Astrocyte (in vitro differentiated cells and primary cell): ENCODE measurements at places on chromosomes 3 and 15. TPM values are rescaled to one million over a fixed set of nuclear protein-coding genes. Genes with fewer than 3 reads are reported as not detected.
A peak's percentile ranks its signal among the peaks of the same experiment; 100 is the strongest.

CCDC9B gene
- 9.8 and 10.1 TPM in 2 replicates for total RNA-seq

HTD2 gene
- total RNA-seq: 7.3 and 7.7 TPM in 2 replicates

AHSG gene
- total RNA-seq: not detected in 2 replicates

PLAAT1 gene
- total RNA-seq: 3.9 and 4.6 TPM in 2 replicates

RBM5 gene
- 124 and 127 TPM in 2 replicates for total RNA-seq

CRYGS gene
- 1.3 and 2.1 TPM in 2 replicates for total RNA-seq

MESP1 gene
- not detected in 2 replicates for total RNA-seq

ZNF280D gene
- total RNA-seq: 13.7 and 14.5 TPM in 2 replicates

ANKUB1 gene
- not detected in 2 replicates for total RNA-seq

RTP3 gene
- not detected in 2 replicates for total RNA-seq

ITIH1 gene
- not detected in 2 replicates for total RNA-seq

DNA sequence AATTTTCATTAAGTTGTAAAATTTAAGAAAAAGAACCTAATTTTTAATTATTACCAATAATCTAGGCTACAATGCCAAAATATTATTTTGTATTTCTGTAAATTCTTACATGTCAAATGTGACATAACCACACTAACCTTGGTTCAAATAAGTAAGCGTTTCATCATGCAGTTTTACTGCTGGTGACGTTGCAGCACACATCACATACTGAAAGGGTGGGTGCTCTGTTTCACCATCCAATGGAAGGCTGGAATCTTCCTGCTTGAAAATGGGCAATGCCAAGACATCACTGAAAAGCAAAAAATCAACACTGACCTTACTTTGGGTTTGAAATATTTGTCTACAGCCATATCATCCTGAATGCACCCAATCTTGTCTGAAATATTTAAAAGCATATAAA is 14.8 kb downstream of the UBP1 start:
- no peak for DNase-seq

GRCh38 chr3:195692781-195693427 is 27.9 kb upstream of the MUC20 start:
- DNase-seq: no peak

GRCh38 chr15:70892912-70893560 is 410 bp downstream of the LRRC49 start:
- DNase-seq: peak; percentile 41

GRCh38 chr15:66308531-66308930 is 15.2 kb downstream of the DIS3L start:
- DNase-seq: no peak

DNA sequence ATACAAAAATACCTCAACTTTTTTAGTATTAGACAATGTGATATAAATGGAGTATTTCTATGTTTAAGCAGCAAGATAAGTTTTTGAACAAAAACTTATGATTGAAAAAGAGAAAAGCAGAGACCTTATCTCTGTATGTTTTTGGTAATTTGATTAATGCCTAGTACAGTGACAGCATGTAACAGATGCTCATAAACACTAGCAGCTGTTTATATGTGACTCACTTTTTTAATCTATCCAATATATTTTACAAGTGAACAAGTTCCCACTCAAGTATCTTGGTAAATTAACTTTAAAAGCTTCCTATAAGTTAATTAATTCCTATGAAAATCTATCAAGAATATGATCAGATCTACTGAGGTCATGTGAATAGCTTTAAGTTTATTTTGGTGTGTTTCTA is 55.1 kb downstream of the NGLY1 start:
- no peak for DNase-seq

DNA sequence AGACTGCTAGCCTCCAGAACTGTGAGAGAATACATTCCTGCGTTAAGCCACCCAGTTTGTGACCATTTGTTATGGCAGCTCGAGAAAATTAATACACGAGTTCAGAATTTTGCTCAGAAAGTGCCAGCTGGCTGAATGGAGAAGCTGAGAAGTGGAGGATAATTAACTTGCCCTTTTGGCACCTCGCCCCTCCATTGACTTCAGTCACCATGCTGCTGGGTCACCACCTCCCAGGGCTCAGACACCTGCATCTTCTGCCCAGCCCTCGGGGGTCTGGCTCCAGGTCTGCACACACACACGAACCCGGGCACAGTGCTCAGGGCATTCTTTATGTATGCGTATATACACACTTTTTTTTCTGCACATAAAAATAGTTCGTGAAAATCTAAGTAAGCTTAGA is 32.0 kb downstream of the AMOTL2 start:
- no peak for DNase-seq

DNA sequence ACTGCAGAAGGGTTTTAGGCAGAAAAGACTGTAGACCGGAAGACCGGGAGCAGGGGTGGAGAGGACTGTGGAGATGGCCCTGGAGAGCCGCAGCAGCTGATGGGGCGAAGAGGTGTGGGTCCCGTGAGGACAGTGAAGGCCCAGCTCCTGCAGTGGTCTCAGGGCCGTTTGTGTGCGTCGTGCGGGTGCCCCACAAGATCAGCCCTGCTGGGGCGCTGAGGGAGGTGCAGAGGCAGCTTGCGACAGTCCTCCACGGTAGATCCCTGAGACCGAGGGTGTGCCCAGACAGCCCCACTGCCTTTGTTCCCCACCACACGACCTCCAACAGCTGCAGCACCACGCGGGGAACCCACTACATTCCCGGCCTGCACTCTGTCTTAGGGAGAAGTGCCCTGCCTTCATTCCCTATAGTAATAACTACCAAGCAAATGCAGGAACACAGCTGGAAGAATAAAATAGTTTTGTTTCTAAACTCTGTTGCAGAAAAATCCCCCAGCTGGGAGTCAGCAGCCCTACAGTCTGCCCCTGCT is 19.0 kb upstream of the CRABP1 start:
- no peak for DNase-seq

DNA sequence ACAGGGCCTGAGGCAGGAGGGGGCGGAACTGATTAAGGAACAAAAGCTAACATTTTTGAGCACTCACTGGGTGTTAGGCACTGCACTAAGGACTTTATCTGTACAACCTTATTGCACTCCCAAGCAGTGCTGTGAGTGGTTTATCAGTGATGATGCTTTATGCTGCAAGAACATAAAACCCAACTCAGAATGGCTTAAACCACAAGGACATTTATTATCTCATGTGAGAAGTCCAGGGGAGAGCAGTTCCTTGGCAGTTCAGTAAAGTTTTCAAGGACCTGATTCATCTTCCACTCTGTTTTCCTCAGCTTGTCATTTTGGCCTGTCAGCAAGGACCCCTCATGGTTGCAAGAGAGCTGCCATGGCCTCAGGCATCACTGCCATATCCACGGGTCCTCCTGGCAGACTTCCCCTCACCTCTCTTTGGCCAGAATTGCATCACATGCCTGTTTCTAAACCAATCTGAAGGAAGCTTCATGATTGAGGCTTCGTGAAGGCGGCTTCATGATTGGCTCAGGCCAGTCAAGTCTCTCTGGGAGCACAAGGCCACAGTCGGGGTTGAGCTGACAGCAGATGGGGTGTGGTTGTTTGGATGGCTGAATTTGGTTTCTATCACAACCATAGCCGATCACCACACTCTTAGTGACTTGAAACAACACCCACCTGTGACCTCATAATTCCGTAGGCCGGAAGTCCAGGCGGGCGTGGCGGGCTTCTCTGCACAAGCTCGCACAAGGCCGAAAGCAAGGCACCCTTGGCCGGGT is 15.8 kb downstream of the EFCC1 start:
- peak; percentile 18 for DNase-seq

DNA sequence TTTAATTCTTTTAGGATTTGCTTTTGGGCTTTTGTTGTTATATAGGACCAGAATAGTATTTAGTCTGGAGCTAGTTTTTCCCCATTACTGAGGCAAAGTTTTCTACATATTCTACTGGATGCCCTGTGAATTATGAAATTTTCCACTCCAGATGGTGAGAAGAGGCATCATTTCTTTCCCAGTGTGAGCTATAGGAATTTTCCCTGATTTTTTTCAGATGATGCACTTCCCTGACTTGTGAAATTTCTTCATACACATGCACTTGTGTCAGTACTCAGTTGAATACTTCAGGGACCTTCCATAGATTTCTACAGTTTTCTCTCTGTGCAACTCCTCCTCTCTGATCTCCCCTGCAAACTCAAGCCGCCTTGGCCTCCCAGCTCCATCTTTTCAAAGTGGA is 73.7 kb upstream of the SLCO2A1 start:
- no peak for DNase-seq

DNA sequence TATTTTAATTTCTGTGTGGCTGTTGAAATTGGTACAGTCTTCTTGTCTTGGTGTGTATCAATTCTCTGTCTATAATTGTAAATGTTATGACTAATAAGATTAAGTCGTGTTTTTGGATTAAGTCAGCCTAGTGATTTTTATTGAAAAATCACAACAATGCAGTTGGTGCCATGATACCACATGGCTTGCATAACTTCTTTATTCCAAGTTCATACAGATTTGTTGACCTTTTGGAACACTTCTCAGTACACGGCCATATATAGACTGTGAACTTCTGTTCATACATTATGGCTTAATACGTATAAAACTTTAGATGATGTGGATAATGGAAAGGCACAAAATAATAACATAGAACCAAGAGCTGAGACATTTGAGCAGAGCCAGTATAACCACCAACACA is 121.2 kb upstream of the NAALADL2 start:
- DNase-seq: no peak

DNA sequence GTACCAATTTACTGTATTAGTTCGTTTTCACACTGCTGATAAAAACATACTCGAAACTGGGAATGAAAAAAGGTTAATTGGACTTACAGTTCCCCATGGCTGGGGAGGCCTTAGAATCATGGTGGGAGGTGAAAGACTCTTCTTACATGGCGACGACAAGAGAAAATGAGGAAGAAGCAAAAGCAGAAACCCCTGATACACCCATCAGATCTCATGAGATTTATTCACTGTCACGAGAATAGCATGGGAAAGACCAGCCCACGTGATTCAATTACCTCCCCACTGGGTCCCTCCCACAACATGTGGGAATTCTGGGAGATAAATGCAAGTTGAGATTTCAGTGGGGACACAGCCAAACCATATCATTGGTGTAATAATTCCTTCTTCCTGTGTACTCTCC is 69.6 kb downstream of the C3orf20 start:
- no peak for DNase-seq

DNA sequence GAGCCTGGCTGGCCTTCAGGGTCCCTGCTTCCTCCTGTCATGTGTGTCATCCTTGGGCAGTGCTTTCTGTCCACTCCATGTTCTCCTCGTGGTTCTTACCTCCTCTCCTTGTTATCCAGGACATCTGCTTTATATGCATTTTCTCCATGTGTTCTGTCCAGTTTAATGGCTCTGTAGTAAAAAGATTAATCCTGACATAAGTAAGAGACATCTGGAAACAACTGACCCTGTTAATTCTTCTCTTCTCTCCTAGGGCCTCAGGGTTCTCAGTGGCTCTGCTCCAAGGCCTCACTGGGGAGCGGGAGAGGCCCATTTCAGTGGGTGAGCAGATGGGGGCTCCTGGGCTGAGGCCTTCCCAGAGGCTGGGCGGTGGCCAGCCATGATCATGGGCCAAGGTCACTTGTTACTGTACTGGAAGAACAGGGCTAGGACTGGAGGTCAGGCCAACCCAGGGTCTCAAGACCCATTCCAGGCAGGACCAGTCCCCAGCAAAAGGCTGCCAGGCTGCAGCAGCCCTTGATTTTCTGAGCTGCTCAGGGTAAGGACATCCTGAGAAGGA is 20.2 kb upstream of the CDCP1 start:
- no peak for DNase-seq

- DNase-seq: no peak
Observed at GRCh38 chr3:55658690-55659562, 171.8 kb upstream of the WNT5A start.

DNA sequence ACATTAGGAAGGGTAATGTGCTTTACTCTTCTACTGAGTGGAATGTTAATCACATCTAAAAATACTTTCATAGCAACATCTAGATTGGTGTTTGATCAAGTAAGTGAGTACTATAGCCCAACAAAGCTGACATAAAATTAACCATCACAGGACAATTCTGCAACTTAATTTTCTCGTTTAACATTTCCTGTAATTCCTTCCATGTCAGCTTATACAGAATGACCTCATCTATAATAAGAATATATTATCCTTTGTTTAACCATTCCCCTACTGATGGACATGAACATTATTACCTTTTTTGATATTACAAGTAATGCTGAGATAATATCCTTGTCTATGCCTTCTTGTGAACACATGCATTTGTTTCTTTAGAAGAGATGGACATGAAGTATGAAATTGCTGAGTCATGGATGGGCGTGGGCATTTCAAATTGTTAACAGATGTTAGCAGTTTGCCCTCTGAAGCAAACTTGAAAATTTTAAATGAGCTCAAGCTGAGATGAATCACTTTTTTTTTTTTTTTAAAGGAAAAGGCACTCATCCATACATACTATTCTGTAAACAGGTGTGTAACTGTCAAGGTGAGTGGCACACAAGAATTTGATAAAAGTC is 85.1 kb downstream of the OXNAD1 start:
- peak; percentile 71 for DNase-seq

GRCh38 chr15:78906316-78906620 is 33.6 kb downstream of the MORF4L1 start:
- peak; percentile 72 for DNase-seq

- DNase-seq: no peak
Observed at GRCh38 chr3:65938676-65939075, 100.0 kb downstream of the MAGI1 start.

DNA sequence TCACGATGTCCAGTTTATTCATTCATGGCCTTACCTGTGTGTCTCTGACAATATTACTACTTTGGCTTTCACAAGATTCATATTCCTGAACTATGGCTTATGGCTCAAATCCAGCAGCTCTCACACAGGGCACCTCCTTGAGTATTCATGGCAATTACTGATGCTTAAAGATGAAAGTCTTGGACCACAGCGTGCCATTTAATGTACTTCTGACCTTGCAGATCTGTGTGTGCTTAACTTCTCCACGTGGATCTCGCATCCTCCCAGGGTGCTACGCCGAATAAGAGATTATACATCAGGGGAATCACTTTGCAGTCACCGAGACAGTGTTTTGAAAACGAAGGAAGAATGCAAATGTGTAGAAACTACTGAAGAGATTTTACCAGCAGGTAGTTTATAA is 147.5 kb downstream of the TNIK start:
- DNase-seq: no peak

- DNase-seq: no peak
Observed at GRCh38 chr15:33150971-33151370, 43.5 kb downstream of the FMN1 start.

GRCh38 chr3:46100812-46101211 is 73.5 kb upstream of the XCR1 start:
- DNase-seq: no peak

DNA sequence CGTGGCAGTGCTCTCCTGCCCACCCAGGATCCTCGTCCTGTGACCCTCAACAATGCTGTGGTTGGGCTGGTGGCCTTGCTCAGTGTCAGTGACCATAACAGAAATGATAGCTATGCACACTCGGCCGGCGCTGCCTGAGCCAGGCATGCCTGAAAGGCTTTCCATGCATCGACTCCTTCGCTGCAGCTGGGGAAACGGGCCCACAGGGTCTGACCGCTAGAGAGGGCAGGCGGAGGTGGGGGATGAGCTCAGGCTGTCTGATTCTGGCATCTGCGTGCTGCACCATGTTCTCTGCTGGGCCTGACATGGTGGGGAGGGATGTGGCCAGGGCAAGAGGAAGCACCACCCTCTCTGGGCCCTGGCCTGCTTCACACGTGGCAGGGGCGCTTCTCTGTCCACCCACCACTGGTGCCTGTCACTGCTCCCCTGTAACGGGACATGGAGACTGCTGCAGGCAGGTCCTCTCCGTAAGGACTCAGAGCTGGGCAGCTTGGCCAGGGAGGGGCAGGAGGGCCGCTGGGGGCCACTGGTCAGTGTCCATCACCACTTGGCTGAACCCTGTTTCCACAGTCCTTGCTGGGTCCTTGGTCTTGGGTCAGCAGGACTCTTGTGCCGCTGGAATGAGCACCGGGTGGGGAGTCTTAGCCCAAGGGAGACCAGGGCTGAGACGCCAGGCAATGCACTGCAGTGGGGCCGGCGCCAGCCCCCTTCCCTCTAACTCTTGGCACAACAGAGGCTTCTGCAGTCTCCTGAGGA is 64.1 kb upstream of the RPL32 start:
- DNase-seq: no peak
